Erythroblast (primary cell): ENCODE measurements at places on chromosomes 12 and 14.

GRCh38 chr14:32469388-32470160 is 140.5 kb downstream of the AKAP6 start:
- DNase-seq: peak; percentile 59

- DNase-seq: no peak
Observed at GRCh38 chr12:7176595-7176994, 12.9 kb upstream of the PEX5 start.

DNA sequence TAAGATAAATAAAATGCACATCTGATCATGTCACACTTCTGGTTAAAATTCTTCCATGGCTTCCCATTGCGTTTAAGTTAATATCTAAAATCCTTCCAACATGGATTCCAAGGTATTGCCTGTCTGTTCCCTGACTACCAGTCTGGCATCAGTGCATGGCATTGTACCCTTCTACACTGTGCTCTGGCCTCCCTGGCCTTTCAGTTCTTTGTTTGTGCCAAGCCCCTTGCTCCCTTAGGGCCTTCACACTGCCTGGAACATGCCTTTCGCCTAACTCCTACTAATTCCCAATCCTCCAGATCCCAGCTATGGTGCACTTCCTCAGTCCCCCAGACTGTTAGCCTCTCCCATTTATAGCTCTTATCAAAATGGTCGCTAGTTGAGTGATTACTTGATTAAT is 6.3 kb downstream of the CIPC start:
- DNase-seq: no peak

- no peak for DNase-seq
Observed at GRCh38 chr14:37272569-37272968, 74.8 kb downstream of the MIPOL1 start.

DNA sequence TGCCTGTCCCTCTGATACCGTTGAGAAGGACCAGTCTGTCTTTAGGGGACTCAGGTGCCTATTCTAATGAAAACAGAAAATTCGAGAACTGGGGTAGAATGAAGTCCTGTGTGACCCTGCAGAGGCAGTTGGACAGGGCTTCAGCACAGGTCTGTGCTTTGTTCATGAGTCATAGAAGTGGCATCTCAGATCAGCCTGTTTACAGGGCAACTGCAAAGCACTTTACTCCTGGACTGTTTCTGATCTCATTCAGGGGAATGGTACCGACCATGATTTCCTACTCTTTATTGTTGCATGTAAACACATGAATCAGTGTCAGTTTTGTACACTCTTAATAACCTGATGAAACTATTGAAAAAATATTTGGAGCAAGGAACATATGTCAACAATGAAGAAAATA is 1517.0 kb downstream of the AACS start:
- no peak for DNase-seq

- no peak for DNase-seq
Observed at GRCh38 chr14:22896760-22897159, 13.7 kb downstream of the REM2 start.

- DNase-seq: peak; percentile 63
Observed at GRCh38 chr14:71594821-71595220, 337.4 kb upstream of the RGS6 start.

GRCh38 chr14:57533214-57533613 is 39.6 kb upstream of the CCDC198 start:
- peak; percentile 15 for DNase-seq

GRCh38 chr12:107857191-107857590 is 82.7 kb downstream of the ASCL4 start:
- no peak for DNase-seq
